ENCODE measurements at places on chromosomes 7 and 10.

- no peak for DNase-seq
Measured at GRCh38 chr10:89627830-89628229, 17.2 kb downstream of the PANK1 start.

GRCh38 chr10:5685764-5686240 lies 1.2 kb downstream of the TASOR2 start:
- no peak for DNase-seq

DNA sequence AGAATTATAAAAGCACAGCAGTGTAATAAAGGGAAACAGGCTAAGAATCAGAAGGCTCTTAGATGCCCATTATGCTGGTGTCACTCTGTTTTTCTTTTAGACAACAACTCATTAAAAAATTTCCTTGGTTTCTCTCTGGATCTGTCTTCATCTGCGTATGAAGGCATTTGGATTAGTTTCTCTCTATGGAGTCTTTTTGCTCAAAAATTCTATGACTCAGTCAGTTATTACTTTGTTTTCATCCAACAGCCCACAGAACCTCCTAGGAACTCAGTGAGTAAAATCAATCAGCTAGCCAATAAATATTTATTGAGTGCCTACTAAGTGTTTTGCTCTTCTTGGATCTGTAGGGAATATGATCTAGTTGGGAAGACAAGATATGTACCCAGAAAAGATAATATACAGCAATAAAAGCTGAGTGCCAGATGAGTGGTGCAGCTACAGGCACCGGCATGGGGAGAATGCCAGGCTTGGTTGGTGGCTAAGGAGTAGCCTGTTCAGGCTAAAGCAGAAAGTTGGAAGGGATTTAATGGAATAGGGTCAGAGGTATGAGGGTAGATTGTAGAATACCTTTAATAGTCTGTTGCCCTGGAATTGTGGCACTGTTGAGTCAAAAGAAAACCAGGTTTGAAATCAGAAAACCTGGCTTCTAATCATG lies 156.2 kb downstream of the LRRC4 start:
- DNase-seq: no peak

GRCh38 chr10:125560947-125561346 lies 122.0 kb downstream of the TEX36 start:
- DNase-seq: no peak

GRCh38 chr10:131167036-131167860 lies 144.3 kb downstream of the TCERG1L start:
- no peak for DNase-seq

DNA sequence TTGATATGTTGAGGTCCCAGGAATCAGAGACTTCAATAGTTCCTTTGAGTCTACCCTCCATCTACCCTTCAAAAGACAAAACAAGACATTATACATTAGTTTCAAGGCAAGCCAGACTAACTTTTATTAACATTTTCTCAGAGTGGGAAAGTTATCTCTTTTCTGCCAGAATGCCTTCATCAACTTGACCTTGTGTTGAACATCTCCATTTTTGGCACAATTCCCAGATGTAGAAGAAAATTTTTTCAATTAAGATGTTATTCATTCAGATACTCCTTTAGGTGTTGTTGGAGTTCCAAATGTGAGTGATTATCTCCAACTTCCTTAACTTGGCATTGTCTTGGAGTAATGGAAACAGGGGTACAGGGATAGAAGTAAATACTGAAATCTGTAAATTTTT lies 59.1 kb downstream of the NRF1 start:
- no peak for DNase-seq

- no peak for DNase-seq
Measured at GRCh38 chr10:72697716-72698115, 5.8 kb downstream of the MCU start.

DNA sequence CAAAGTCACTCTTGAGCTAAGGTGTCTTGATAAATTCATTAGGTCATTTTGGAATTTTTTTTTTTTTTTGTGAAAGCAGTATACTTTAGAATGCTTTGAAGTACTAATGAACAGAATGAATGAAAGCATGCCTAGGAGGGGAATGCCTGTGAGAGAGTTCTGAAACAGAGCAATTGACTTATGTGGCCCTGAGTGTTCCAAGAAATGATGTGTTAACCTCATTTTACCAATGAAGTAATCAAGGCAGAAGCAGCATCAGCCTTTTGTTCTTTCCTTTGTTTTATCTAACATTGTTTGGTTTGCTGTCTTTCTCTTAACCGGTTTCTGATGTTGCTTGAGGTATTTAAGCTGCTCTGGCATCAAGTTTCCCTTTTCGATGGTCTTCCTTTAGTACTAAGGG lies 154.6 kb upstream of the HGF start:
- DNase-seq: no peak

DNA sequence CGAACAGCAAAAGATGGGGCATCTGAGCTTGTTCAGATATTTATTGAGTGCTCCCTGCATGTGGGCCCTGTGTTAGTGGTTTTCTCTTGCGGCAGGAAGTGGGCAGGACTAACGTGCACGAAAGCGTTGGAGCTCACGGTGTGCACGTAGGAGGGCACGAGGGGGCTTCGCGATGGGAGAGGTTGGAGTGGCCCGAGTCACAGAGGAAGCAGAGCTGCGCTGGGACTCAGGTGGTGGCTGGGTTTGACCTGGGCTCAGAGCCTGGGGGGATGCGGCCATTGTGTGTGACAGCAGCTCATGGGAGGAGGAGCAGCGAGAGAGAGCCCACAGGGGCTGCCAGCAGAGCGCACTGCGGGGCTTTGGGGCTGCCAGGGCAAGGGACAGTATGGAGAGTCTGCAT lies 7.7 kb downstream of the ZSCAN25 start:
- DNase-seq: no peak

GRCh38 chr7:37366445-37366844 lies 82.2 kb downstream of the ELMO1 start:
- DNase-seq: no peak

- peak; percentile 73 for DNase-seq
Measured at GRCh38 chr7:135512135-135512887, 2.4 kb upstream of the CNOT4 start.

DNA sequence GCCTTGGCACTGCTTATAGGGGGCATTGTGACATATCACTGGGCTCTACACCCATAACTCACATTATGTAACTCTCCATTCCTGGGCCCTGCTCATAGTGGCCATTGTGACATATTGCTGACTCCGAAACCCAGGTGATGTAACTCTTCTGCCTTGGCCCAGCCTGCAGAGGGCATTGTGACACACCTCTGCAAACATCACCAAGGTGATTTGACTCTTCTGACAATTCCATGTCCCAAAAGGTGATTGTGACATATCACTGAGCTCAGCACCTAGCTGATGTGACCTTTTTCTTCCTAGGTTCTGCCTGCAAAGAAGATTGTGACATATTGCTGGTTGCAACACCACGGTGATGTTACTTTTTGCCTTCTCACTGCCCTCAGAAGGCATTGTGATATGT lies 36.5 kb upstream of the ZNF680 start:
- no peak for DNase-seq

Measured in RCC 7860 (cell line).